ENCODE measurements at places on chromosomes 5 and 9. TPM values are rescaled to one million over a fixed set of nuclear protein-coding genes. Genes with fewer than 3 reads are reported as not detected.

Gene PCDHGB5
- 5.6 TPM for total RNA-seq

Gene TLE4
- total RNA-seq = 12.3 TPM

Gene PRLR
- 0.16 TPM for total RNA-seq

Gene CD14
- 2.2 TPM for total RNA-seq

Gene SPINK6
- total RNA-seq = 1.9 TPM

Gene TBCA
- total RNA-seq = 310 TPM

Gene IL13
- not detected for total RNA-seq

Gene ST8SIA4
- 0.54 TPM for total RNA-seq

Gene WDR38
- total RNA-seq = not detected

Gene FSTL4
- total RNA-seq = 0.12 TPM

Gene PAEP
- total RNA-seq = not detected

Gene MCTP1
- total RNA-seq = 29.3 TPM

Gene MAT2B
- total RNA-seq = 67.5 TPM

Gene DRD1
- not detected for total RNA-seq

Gene PCDHGB1
- 0.19 TPM for total RNA-seq

Gene C6
- not detected for total RNA-seq

Gene THBS4
- 0.82 TPM for total RNA-seq

Gene TMEM8B
- 7.0 TPM for total RNA-seq

Gene GPR107
- 41.8 TPM for total RNA-seq

Gene DCAF10
- 42.1 TPM for total RNA-seq

Gene SPACA9
- total RNA-seq = 4.4 TPM

Gene PCA3
- not detected for total RNA-seq

Gene FOXD4L6
- 0.69 TPM for total RNA-seq

Gene ARHGEF37
- 3.9 TPM for total RNA-seq

Gene FOXD4
- total RNA-seq = 2.4 TPM

Gene RARS1
- total RNA-seq = 127 TPM

Gene EIF4EBP3
- total RNA-seq = 35.3 TPM

Gene ALAD
- 7.8 TPM for total RNA-seq

Gene PHF19
- total RNA-seq = 39.6 TPM

Gene INSL4
- total RNA-seq = not detected

Gene HRH2
- not detected for total RNA-seq

Gene AIF1L
- 4.1 TPM for total RNA-seq

Gene ACTBL2
- 0.10 TPM for total RNA-seq

Gene C9orf153
- not detected for total RNA-seq

Gene ZNF366
- total RNA-seq = not detected

Gene CAVIN4
- 0.49 TPM for total RNA-seq

Gene CCL21
- not detected for total RNA-seq

Gene TAF11L10
- total RNA-seq = not detected

Gene DDX31
- 28.8 TPM for total RNA-seq

Gene MORN5
- not detected for total RNA-seq

Gene GLT6D1
- total RNA-seq = not detected

Gene SH3RF2
- total RNA-seq = 29.6 TPM

Gene VLDLR
- 5.0 TPM for total RNA-seq

Gene CSF1R
- 1.6 TPM for total RNA-seq
